ENCODE measurements at places on chromosomes 3 and 15. TPM values are rescaled to one million over a fixed set of nuclear protein-coding genes. Genes with fewer than 3 reads are reported as not detected.
A peak's percentile ranks its signal among the peaks of the same experiment; 100 is the strongest.

The GOLGA6B gene
- polyA plus RNA-seq, result 0.03 TPM

- H3K4me3 ChIP-seq, result no peak overlapping the region
- DNase-seq, result no peak
- H3K27ac ChIP-seq, result peak overlapping the region; percentile 67
- H3K27me3 ChIP-seq, result no peaks in the 10 kb centered on the region
- H3K36me3 ChIP-seq, result no peaks in the 10 kb centered on the region
Measured at GRCh38 chr3:134008630-134009156, 21.0 kb downstream of the SLCO2A1 start.

The CHRNA7 gene
- polyA plus RNA-seq, result 0.80 TPM

DNA sequence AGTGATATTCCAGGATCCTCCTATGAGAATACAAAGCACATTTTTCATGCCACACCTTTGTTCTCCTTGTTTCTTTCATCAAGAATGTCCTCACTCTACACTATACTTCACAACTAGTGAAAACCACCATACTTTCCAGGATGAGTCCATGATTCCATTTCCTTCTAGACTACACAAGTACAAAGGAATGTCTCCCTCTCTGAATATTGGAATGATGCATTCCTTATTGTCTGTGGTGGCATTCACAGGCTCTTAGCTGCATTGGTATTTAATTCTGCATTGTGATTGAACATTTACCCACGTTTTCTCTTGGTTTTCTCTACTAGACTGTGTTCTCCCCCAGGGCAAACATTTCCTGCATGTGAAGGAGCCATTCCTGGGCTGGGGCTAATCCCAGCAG lies 217.5 kb downstream of the RAP2B start:
- no peak for DNase-seq
- no peak overlapping the region for H3K4me3 ChIP-seq
- no peaks in the 10 kb centered on the region for H3K27me3 ChIP-seq
- no peaks in the 10 kb centered on the region for H3K4me1 ChIP-seq

DNA sequence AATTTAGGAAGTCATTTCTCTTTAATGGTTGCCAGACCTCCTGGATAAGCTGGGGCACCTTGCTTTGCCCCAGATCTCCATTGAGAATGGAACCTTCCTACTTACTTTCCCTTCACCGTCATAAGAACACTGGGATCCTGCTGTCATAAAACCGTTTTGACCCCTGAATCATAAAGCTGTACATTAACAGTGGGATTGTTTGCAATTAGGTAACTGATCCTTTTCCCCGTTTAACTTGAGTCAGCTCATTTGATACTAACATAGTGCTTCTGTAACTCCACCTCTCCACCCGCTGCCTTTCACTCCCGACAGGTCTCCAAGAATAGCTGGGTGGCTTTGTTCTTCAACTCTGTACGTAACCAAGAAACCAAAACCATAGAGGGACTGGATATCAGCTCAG lies 308.2 kb upstream of the WNT5A start:
- no peaks in the 10 kb centered on the region for H3K27me3 ChIP-seq
- H3K36me3 ChIP-seq, result no peaks in the 10 kb centered on the region
- no peak for DNase-seq
- H3K4me1 ChIP-seq, result 0 out of 2 replicates have a peak, but pooled peaks cover 4% of the 10 kb centered on the region

The SLC22A13 gene
- 0.29 TPM for polyA plus RNA-seq

The STOML1 gene
- polyA plus RNA-seq, result 20.4 TPM

The NPAP1 gene
- polyA plus RNA-seq, result not detected

GRCh38 chr3:140219923-140220452 lies 285.0 kb downstream of the CLSTN2 start:
- H3K27me3 ChIP-seq, result no peaks in the 10 kb centered on the region
- H3K4me1 ChIP-seq, result no peaks in the 10 kb centered on the region
- no peaks in the 10 kb centered on the region for H3K36me3 ChIP-seq
- no peak for DNase-seq
- no peak overlapping the region for H3K4me3 ChIP-seq

- no peak for DNase-seq
- no peaks in the 10 kb centered on the region for H3K27me3 ChIP-seq
- no peak overlapping the region for H3K4me3 ChIP-seq
- H3K36me3 ChIP-seq, result no peaks in the 10 kb centered on the region
- H3K27ac ChIP-seq, result no peak overlapping the region
Measured at GRCh38 chr3:192890347-192891335, 27.0 kb downstream of the MB21D2 start.

DNA sequence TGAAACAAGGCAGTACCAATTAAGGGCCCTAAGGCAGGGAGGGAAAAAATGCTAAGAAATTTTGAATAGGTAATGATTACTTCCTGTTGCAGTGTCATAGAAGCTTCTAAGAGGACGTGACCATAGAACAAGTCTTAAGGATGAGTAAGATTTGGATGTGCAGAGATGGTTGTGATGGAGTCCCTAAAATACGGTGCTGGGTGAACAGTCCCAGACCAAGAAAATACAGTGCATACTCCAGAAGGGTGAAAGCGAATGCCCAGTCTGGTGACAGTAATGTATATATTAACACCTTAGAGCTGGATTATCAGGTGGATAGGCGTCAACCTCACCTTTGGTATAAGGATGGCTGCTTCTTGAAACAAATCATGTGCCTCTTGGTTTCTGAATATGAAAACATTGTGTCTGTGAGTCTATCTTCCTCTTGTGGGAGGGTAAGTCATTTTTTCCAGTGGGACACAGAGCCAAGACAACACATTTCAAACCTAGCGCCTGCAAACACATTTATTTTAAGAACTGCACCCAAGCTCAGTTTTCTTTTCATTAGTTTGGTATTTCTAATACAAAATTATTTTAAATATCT lies 101.2 kb upstream of the TP63 start:
- H3K36me3 ChIP-seq, result no peaks in the 10 kb centered on the region
- no peak overlapping the region for H3K4me3 ChIP-seq
- no peaks in the 10 kb centered on the region for H3K4me1 ChIP-seq

GRCh38 chr3:59284926-59285325 lies 235.1 kb upstream of the CFAP20DC start:
- no peaks in the 10 kb centered on the region for H3K36me3 ChIP-seq
- no peak for DNase-seq
- H3K27ac ChIP-seq, result no peak overlapping the region
- H3K4me3 ChIP-seq, result no peak overlapping the region

The UPK1B gene
- not detected for polyA plus RNA-seq

The CNTN3 gene
- polyA plus RNA-seq, result 3.3 TPM

The CYP19A1 gene
- 0.03 TPM for polyA plus RNA-seq

DNA sequence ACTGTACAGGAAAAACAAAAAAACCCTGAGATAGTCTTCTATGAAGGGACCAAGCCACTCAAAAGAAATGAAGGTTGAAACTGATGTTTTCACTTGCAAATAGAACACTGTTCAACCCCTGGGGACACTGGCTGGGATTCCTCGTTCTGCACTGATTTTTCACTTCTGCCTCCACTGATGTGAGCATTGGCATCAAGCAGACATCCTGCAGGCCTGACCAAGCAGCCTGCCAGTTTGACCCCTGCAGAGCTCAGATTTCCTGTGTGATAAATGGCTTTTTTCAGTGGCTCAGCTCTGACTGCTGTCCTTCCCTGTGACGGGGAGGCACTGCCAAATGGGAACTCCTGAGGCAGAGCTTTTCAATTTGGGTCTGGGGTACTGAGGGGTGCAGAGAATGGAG lies 50.0 kb downstream of the RASGRP1 start:
- H3K4me3 ChIP-seq, result no peak overlapping the region
- DNase-seq, result peak; percentile 50
- peak overlapping the region; percentile 82 for H3K27ac ChIP-seq
- H3K27me3 ChIP-seq, result no peaks in the 10 kb centered on the region

GRCh38 chr3:8369638-8370037 lies 132.0 kb upstream of the LMCD1 start:
- no peaks in the 10 kb centered on the region for H3K36me3 ChIP-seq
- H3K4me1 ChIP-seq, result no peaks in the 10 kb centered on the region
- H3K4me3 ChIP-seq, result no peak overlapping the region
- H3K27me3 ChIP-seq, result no peaks in the 10 kb centered on the region
- no peak overlapping the region for H3K27ac ChIP-seq
- DNase-seq, result no peak

The ALDH1A3 gene
- polyA plus RNA-seq, result 3.1 TPM
